ENCODE measurements at places on chromosomes 16 and 17.

- no peak for DNase-seq
Observed at GRCh38 chr17:68957944-68958343, 2.8 kb upstream of the ABCA8 start.

DNA sequence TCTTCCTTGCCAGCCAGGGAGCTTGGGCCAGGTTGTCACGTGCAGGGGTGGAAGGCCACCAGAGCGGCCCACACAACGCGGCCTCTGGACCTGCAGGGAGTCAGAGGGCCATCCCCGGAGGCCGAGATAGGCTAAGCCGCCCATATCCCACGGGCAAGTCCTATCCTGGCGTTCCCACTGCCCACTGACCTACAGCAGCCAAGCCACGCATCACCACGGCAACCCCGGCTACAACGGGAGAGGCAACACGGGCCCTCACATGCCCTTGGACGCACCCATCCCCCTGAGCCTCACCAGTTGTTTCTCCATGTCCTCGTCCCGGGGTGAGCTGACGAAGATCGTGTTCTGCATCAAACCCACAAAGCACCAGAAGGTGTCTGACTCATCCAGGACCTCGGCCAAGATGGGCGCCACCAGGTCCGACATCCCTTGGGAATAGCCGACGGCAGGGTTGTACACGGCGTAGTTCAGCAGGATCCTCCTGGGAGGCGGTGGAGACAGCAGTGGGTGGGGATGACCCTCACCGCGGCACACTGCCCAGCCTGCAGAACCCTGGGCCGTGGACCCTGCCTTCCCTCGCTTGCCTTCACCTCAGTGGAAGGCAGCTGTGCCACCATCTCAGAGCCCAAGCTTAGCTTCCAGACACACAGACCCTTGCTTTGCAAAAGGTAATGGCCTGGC, 88.2 kb downstream of the TBC1D16 start:
- DNase-seq = no peak

DNA sequence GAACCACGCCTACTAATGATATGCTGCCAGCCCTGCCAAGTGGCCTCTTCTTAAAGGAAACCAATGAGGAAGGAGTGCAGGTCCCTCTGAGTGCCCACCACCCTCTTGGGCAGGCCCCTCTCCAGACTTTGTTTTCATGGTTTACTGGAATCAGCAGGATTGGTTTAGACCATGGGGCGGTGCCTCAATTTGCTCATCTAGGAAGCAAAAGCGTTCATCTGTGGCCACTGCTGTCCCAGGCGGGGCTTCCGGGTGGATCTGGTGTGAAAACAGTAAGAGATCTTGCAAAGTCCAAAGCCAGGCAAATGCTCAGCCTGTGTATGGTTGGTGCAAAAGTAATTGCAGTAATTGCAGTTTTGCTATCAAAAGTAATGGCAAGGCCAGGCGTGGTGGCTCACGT, 71.3 kb downstream of the AMFR start:
- DNase-seq = no peak

DNA sequence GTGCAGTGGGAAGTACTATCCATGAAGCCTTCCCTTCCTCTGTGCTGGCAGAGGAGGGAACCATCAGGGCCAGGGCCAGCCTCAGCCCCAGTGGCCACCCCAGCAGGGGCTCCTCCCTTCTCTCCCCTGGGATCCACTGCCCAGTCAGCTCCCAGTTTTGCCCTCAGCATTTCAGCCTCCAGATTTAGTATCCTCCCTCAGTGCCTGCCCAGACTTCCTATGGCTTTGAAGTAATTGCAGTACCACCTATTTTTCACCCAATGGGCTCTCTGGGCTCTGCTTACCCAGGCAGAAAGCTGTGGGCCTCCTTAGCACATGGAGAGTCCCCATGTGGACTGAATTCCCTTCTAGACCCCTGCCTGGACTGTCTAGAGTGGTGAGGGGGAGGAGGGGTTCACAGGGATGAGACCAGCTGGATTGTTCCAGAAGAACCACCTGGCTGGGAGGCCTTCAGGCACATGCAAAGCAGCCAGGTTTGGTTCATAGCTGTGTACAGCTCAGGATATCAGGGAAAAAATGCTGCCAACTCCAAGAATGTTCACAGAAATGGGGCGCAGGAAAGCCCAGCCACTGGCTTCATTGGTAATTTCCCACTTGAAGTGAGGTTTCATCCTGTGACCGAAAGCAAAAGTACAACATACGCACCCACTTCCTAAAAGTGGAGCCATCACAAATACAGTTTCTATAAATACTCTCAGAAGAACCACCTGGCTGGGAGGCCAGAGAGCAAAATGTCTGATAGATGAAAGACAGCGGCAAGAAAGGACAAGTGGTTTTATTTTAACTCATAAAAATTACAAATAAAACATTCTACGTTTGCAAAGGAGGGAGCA, 15.2 kb upstream of the HERPUD1 start:
- DNase-seq = peak; percentile 17

DNA sequence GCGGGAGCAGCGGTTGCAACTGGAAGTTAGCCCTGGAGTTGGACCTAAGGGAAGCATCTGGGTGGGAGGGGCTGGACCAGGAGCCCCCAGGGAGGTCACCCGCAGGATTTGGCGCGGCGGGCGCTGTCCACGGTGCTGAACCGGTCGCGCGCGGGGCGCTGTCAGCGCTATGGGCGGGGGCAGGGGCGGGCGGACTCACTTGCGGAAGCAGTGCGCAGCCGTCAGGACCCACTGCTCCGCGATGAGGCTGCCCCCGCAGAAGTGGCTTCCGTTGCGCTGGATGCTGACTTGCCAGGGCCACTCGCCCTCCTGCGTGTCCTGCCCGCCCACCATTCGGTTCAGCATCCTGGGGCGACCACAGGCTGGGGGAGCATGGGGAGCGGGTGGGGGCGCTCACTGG, 4.5 kb downstream of the PRSS27 start:
- peak; percentile 76 for DNase-seq

GRCh38 chr17:55238931-55239297, 25.8 kb upstream of the HLF start:
- DNase-seq = no peak

DNA sequence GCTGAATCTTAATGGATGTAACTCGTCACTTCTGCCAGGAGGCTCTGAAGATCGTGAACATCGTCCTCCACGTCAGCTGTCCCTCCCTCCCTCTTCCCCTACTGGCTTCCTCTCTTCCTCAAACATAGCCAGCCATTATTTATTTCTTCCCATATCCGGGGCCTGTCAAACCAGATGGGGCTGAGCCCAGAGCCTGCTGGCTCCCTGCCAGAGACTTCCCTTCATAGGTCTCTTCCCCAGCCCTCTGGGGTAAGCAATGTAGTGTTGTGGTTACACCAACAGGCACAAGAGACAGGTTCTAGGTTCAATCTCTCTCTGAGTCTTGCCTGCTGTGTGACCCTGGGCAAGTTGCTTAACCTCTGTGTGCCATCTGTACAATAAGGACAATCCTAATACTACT, 40.1 kb upstream of the ZFP90 start:
- DNase-seq = no peak

- no peak for DNase-seq
Observed at GRCh38 chr16:22625967-22626366, 115.3 kb downstream of the NPIPB5 start.

DNA sequence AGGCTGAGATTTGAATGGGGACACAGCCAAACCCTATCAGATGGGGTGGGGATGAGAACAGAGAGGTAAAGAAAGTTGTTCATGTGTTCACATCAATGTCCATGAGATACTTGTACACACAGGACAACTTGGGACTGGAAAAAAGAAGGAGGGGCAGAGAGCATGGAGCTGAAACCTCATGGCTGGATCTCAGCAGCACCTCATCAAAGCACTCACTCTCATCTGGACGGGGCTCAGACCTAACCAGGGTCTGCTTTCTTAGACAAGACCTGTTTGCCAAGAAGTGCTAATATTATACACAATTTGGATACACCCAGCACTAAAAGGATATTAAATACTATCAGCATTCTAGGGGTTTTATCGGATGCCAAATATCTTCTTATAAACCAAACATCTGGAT, 399.8 kb downstream of the SLC39A11 start:
- no peak for DNase-seq

GRCh38 chr16:72480911-72481310, 309.0 kb upstream of the PMFBP1 start:
- no peak for DNase-seq

DNA sequence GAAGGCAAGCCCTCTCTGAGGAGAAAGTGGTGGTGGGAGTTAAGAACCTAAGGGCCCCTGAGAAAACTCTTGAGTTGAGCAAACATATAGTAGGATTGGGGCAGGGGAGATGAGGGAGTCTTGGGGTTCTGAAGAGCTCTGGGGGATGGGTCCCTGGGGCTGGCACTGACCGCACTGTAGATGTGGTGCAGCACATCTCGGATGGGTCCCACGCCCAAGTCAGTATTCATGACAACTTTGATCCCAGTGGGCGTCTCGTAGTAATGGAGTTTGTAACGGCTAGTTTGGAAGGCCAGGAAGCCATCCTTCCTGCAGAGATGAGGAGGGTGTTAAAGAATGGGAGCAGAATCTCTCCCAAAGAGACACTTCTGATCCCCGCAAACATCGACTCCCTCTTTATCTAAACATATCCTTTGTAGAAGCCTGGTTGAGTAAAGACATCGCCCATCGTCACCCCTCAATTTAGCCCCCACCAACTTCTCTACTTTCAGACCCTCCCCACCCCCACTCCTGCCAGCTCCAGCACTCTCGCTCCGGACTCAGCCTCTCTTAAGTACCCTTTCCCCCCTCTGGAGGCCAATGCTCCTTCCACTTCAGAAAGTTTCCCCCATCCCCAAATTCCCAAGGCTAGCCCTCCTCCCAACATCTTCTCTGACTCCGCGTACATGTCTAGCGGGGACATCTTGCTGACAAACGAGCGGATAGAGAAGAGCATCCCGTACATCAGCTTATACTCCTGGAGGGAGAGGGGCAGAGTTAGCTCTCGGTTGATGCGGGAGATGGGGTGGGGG, 710 bp downstream of the TRAPPC1 start:
- DNase-seq = no peak

DNA sequence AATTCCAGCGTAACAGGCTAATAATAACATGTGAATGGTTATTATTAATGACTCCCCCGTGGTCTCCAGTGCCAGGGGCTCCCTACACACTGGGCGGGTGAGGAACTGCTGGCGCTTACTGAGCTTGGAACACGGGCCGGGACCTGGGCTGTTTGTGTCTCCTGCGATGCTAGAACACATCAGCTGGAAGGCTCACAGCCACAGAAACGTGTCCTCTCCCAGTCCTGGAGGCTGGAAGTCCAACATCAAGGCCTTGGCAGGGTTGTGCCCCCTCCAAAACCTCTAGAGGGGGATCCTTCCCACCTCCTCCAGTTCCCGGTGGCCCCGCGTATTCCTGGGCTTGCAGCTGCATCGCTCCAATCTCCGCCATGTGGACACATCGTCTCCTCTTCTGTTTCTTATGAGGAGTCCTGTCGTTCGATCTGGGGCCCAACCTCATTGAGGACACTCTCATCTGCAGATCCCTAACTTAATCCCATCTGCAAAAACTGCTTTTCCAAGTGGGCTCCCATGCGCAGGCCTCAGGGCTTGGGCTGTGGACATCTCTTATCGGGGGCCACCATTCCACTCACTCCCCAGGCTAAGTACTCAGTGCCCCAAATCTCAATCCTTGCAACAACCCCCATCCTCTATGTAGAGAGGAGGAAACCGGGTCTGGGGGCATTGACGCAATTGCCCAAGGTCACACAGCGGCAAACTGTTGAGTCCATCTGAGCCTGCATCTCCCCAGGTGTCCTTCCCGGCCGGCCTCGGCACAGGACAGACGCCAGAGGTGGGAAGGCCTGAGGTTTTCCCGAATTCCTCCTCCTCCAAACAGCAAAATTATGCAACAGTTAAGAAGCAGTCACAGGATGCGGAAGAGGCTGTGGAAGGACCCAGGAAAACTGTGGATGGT, 193.9 kb downstream of the IRF8 start:
- DNase-seq = no peak

DNA sequence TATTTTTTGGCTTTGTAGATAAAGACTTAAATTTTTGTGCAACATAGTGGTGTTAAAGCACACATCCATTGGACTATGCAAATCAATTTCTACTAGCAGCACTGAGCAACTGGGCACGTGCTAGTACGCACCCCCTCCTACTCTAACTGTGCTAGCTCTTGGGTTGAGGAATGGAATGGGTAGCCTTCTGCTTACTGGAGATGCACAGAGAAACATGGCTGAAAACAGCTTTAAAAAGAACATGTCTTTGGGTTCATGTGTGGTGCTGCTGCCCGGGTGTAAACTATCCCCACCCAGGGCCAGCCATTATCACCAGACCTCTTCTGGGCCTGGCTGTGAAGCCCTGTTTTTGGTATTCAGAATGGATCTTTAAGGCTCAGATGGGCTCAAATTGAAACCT, 7.3 kb downstream of the ESRP2 start:
- no peak for DNase-seq

DNA sequence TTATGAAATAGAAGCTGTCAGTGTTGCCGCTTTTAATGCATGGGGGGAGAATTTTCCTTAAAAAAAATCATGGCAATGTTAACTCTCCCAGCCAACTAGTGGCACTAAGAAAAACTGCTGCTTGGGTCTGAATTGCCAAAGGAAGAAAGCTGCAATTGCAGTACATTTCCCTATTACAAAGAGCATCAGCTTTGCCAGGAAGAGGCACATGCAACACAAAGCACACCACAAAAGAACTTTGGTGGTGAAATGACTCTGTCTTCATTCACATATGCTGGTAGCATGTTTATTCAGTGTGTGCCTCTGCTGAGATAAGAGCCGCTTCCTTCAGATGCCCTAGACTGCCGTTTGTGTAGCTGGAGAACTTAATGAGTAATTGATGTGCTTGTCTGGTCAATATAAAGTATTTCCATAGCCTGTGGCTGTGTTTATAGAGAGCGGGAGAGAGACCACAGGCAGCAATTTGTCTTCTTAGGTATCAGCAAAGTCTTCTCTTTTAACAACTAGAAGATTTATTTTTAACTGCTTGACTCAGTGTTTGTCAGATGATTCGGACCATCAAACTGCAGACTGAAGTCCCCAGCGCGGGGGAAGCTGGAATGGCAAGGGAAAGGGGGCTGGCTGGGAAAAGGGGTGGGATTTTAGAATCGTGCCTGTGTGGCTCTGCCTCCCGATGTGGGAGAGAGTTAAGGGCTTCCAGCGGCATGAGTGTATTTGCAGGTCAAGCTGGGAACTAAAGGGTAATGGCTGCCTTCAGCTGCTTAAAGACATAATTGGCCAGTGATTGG, 115.1 kb downstream of the MRTFB start:
- no peak for DNase-seq

- DNase-seq = no peak
Observed at GRCh38 chr16:1491327-1491726, 1.8 kb upstream of the TELO2 start.

DNA sequence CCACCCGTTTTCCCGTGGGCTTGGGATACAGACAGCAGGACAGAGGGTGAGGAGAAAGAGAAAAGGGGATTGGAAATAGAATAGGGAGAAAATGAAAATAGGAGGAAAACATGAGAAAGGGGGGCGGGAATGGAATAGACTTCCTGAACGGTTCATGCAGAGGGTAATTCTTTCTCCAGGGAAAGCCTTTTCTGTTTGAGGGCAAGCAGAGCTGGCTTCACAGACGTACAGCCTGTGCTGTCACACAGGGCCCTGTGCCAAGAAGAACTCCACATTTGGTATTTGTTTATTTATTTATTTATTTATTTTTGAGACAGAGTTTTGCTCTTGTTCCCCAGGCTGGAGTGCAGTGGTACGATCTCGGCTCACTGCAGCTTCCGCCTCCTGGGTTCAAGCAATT, 12.0 kb downstream of the MILR1 start:
- DNase-seq = no peak

GRCh38 chr17:34714475-34715410, 135.4 kb downstream of the TMEM132E start:
- DNase-seq = no peak

Data from stimulated activated CD4-positive, alpha-beta T cell treated with anti-CD3 and anti-CD28 coated beads, Interleukin-12 subunit alpha, Interleukin-12 subunit beta, amount 100 ng/mL, for 4 hours (primary cell).